HEK293T (cell line): ENCODE measurements at places on chromosomes 5 and 9.

DNA sequence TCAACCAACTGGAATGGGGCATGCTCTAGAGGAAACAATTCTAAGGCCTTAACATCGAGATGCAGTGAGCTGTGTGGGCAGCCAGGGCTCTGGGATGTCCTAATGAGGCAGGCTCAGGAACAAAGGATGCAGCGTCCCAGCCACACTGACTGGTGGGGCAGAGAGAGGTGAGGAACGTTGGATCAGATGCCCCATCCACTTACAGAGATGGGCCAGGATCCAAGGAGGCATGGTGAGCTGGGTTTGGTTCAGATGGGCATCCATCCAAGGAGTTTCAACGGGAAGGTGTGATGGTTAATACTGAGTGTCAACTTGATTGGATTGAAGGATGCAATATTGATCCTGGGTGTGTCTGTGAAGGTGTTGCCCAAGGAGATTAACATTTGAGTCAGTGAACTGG is 15.5 kb upstream of the MARCHF6 start:
- DNase-seq: no peak

- no peak for DNase-seq
Observed at GRCh38 chr5:107365320-107366109, 305.2 kb downstream of the EFNA5 start.

GRCh38 chr9:86924206-86924605 is 23.1 kb downstream of the GAS1 start:
- no peak for DNase-seq

DNA sequence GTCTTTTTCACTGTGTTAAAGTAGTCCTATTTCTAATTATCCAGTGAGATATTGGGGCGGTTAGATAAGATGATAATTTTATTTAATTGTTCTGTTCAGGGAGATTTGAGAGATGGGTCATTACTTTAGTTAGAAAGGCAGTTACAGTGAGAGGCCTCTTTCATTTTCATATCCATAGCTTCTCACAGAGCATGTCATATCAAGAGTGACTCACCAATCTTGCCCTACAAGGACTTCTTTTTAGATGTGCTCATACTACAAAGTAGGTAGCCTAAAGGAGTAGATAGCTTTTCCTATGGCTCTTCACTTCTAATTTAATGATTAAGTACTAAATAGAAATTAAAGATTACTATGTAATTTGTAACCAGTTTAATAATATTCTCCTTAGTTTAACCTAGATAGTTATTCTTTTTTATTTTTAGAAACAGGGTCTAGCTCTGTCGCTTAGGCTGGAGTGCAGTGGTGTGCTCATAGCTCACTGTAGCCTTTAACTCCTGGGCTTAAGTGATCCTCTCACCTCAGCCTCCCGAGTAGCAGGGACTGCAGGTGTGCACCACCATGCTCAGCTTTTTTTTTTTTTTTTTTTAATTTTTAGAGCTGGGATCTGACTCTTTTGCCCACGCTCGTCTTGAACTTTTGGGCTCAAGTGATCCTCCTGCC is 71.0 kb downstream of the FER start:
- DNase-seq: no peak

GRCh38 chr5:157271740-157272271 is 5.9 kb downstream of the CYFIP2 start:
- no peak for DNase-seq

- no peak for DNase-seq
Observed at GRCh38 chr9:39588500-39589137, 233.2 kb downstream of the SPATA31A1 start.

DNA sequence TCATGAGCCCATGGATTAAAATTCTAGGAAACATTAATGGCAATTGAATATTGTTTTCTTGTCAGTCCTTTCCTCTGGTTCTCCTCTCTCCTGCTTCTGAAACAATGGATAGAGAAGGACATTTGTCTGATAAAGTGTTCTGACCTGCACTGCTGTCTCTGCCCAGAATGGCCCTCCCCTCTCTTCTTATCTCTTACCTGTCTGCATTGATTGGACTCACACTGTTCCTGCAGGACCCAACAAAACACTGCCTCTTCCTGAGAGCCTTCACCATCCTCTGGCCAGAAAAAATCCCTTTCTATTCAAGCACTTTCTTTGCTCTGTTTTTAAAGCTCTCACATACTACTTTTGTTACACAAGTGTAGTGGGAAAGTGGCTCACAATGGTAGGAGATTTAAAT is 143.8 kb upstream of the DHFR start:
- DNase-seq: no peak

DNA sequence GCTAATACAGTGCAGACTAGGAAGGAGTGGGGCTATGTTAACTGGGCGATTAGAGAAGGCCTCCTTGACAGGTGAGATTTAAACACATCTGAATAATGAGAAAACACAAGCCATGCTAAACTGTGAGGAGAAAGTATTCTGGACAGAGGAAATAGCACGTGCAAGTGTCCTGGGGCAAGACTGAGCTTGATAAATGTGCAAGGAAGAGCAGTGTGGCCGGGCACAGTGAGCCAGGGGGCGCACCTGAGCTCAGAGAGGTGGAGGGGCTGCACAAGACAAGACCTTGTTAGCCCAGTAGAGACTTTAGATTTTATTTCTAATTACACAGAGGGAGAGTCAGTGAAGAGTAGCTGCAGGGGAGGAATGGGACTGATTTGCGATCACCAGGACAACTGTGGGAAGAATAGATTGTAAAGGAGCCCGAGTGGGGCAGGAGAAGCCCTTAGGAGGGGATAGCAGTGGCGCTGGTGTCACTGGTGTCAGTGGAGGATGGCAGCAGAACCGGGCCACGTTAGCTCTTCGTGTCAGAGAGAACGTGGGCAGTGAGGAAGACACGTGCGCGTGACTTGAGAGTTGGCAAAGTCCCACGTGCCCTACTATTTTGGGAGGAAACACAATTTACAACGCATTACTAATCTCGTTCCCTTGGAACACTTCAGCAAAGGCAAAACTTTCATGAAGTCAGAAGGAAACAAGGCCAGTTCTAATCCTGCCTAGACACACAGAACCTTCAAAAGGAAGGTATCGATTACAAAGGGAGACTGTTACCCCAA is 17.9 kb upstream of the C5orf47 start:
- DNase-seq: no peak

GRCh38 chr9:32523910-32524309 is 2.1 kb downstream of the RIGI start:
- no peak for DNase-seq

DNA sequence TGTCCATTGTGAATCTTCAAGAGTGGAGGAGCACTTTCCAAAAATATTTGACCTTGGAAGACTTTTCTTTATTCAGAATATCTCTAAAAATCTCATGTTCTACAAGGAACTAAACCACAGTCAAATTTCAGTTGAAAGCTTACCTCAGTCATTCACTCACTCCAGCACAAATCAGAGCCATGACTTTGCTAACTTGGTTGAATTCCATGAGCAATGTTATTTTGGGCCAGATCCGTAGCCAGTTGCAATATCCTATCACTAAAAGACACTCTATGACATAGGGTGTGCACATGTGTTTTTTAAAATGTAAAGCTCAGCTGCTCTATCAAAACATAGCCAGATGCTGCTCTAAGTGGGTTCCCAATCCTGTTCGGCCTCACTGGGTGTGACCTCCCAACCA is 156.1 kb upstream of the ANKRD55 start:
- no peak for DNase-seq

DNA sequence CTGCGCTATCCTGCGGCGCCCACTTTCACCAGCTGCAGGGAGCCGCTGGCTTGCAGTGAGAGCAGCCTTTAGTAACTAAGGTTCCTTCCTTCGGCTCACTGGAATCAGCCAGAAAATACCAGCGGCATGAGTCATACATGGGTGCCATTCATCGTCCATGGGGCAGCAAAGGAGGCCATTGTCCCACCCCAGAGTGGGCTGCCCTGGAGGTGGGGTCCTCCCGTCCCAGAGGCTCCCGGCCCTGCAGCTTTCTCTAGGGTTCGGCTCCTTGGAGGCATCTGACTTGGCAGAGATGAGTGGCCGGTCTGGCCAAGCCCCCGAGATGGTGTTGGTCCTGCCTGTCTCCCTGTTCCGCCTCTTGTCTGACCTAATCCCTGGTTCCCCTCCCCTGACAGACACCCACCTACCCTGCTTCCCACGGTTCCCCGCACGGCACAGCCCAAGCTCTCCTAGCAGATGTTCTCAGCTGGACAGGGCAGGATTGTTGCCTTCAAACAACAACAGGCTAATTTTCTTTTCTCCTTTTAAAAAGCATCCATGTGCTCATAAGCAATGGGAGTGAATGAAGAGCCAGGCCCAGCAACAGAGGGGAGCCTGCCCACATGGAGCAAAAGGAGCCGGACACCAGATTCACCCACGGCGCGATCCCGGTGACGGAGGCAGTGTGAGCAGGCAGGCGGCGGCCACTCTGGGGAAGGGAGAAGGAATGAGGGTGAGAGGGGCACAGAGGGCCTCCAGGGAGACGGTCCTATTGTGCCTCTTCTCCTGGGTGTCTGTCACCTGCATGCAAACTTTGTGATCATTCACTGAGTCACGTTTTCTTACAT is 97.0 kb upstream of the COL5A1 start:
- DNase-seq: no peak

GRCh38 chr9:121888438-121888775 is 204.7 kb downstream of the TTLL11 start:
- no peak for DNase-seq

DNA sequence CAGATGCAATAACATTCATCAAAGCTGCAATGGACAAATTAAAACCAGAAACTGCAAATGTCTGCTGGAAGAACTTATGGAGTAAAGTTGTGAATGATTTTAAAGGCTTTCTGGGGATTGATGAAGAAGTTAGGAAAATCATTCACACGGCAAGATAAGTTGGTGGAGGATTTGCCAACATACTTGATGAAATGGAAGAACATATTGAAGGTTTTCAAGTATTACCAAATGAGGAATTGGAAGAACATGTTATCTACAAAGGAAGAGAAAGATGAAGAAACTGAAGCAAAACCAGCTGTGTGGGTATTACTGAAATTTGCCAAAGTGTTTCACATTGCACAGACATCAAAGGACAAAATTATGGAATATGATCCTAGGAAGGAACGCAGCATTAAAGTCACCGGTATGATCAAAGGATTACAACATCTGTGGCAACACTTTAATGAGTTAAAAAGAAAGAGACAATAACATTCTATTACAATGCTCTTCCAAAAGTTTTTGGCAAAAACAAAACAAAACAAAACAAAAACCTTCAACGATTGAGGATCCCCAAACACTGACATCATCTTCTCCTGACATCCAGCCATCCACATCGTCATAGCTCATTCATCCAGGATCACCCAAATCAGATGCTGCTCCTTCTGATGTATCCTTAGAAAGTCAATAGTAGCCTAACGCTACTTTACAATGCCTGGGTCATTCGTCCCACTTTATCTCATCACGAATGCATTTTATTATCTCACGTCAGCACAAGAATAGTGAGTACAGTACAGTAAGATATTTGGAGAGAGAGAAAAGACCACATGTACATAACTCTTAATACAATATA is 61.3 kb upstream of the SMC5 start:
- no peak for DNase-seq

GRCh38 chr9:136339173-136339957 is 12.0 kb downstream of the GPSM1 start:
- peak; percentile 85 for DNase-seq

DNA sequence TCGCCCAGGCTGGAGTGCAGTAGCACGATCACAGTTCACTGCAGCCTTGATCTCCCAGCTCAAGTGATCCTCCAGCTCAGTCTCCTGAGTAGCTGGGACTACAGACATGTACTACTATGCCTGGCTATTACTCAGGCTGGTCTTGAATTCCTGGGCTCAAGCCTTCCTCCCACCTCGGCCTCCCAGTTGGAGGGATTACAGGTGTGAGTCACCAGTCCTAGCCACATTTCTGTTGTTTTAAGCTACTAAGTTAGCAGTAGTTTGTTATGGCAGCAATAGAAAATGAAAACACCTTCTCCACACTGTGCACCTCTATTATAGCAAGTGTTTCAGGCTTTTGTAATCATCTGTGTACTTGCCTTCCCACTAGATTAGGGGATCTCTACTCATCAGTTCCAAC is 588.9 kb upstream of the TLE4 start:
- no peak for DNase-seq

- no peak for DNase-seq
Observed at GRCh38 chr5:141908796-141909195, 14.9 kb upstream of the DELE1 start.

DNA sequence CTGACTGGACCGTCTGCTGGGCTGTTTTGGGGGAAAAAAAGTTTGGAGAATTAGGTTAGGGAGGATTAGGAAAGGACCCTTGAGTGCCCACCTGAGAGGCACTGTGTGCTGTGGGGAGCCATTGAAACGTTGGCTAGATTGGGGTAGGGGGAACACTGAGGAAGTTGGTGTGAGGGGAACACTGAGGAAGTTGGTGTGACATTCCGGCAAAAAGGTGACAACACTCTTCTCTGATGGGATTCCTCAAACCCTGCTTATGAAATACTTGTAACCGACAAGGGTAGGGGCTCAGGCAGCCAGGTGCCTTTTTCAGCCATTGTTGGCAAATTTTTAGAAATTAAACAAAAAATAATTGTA is 1.0 kb downstream of the CYSTM1 start:
- no peak for DNase-seq

- DNase-seq: no peak
Observed at GRCh38 chr9:89854715-89855475, 250.1 kb downstream of the GADD45G start.

DNA sequence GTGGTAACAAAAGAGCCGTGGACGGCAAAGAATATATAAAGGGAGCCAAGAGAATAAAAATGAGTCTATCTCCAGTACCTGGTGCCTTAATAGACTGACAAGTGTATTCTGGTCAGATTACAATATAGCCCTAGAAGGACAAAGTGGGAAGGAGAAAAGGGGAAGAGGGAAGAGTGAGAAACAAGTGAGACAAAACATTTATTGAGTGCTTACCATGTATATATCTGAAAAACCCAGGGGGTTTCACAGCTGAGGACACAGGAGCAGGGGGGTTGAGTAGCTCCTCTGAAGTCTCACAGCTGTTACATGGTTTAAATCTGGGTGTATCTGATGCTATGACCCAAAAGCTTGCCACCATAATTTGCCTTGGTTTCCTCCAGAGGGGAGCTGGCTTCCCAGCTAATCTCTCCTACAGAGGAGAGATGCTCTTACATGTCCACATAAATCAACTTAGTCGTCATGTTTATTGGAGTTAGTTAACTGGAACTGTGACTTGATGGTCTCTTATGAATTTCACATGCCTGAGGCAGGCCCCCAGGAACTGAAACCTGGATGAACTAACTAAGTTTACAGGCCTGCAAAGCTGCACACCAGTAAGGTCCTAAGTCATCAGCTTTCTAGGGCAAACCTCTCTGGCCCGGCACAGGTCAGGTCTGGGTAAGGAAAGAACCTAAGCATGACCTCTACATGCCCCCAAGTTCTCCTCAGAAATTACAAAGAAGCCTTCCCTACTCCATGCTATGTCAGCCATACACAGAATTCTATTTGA is 15.5 kb downstream of the SIL1 start:
- no peak for DNase-seq

DNA sequence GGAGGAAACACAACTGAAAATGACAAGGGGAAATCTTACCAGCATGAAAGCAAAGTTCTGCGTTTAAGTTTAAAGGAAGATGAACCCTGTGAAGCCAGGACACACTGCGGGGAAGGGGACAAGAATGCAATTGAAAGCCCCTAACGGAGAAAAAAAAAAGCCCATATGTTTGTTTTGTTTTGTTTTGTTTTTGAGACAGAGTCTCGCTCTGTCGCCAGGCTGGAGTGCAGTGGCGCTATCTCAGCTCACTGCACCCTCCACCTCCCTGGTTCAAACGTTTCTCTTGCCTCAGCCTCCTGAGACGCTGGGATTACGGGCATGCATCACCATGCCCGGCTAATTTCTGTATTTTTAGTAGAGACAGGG is 2.9 kb downstream of the STK10 start:
- no peak for DNase-seq

- no peak for DNase-seq
Observed at GRCh38 chr9:112754578-112754977, 4.0 kb downstream of the SNX30 start.

- DNase-seq: no peak
Observed at GRCh38 chr5:58456026-58456425, 3.9 kb downstream of the PLK2 start.
